IPS DF 6.9 (cell line): ENCODE measurements at places on chromosomes 5 and 9.

- DNase-seq: no peak
Observed at GRCh38 chr5:133785182-133785581, 172.8 kb upstream of the FSTL4 start.

DNA sequence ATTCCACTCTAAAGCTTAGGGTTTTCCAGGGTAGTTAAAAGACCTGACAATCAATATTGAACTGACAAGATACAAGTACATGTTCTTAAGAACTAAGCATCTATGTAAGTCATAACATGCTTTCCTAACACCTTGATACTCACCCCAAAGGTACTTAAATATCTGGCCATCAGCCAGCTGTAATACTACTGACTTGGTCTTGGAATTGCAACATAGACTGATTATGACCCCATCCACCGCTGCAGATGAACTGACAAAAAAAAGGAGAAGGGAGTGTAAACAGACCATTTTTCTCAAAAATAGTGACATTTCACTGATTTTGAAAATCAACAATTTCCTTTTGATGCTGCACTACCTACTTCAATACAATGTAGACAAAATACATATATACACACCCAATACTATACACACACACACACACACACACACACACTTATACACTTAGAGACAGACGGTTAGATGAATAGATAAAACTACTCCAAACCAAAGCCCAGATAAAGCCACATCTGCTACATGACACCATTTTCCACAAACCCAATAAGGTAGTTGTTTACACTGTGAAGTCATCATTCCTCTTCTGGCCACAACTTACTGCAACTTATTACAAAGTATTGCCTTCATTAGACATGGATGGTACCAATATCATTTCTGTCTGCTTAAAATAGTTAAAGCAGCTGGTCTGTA is 30.4 kb downstream of the ELP1 start:
- no peak for DNase-seq

- no peak for DNase-seq
Observed at GRCh38 chr5:36481454-36482120, 124.8 kb upstream of the SLC1A3 start.

DNA sequence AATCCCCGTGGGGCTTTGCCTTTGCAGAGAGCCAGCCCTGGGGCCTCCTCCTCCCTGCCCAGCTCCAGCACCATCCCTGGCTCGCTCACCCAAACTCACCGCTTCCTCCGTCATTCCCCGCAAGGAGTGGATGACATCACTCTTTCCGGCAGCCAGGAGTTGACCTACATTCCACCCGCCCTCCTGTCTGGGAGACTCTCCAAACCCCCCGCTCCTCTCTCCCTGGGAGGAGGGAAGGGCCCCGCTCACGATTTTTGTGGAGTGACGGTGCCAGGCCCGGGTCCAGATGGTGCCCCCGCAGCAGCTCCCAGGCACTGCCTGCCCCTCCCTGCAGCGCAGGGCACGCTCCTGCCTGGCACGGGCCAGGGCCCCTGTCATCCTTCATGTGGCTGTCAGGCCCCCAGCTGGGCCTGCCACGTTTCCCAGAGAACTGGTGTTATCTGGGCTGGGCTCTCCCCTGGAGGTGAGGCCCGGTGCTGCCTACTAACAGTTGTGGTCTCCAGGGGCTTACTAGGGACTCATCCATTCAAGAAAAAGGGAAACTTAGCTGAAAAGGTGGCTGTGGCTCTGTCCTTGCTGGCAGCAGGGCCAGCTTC is 52.3 kb downstream of the NTNG2 start:
- DNase-seq: peak; percentile 45

- DNase-seq: no peak
Observed at GRCh38 chr9:110129425-110129824, 78.5 kb downstream of the C9orf152 start.

DNA sequence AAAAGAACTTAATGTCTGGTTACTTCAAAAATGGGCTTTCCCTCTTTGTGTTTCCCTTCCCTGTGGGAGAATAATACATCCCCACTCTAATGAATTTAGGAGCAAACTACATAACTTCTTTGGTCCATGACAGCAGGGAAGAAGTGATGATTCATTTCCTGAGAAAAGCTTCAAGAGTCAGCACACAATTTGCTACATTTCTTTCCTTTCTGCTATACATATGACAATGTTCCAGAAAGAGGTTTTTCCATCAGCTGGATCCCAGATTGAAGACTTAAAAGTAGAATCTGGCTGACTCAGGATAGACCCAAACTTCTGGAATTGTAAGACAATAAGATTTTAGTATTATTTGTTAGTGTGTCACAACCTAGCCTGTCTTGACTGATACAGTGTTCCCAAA is 126.1 kb downstream of the DRD1 start:
- no peak for DNase-seq

GRCh38 chr5:96297290-96297689 is 135.8 kb downstream of the PCSK1 start:
- no peak for DNase-seq

GRCh38 chr5:152688561-152689249 is 283.6 kb upstream of the NMUR2 start:
- DNase-seq: no peak

DNA sequence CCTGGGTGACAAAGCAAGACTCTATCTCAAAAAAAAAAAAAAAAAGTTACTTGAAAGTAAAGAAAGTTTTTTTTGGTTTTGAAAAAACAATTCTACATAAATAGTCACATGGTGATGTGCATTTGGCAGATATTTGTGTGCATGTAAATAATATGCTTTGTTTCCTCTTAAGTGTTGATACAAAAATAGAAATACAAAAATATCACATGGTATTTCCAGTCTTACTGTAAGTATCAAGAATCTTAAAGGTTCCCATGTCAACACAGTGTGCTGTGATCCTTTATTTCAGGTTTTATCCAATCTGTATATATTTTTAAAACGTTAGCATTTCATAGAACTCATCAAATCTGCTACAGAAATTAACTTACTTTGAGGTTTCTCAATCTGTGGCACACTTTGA is 521.9 kb downstream of the TLE4 start:
- DNase-seq: no peak

DNA sequence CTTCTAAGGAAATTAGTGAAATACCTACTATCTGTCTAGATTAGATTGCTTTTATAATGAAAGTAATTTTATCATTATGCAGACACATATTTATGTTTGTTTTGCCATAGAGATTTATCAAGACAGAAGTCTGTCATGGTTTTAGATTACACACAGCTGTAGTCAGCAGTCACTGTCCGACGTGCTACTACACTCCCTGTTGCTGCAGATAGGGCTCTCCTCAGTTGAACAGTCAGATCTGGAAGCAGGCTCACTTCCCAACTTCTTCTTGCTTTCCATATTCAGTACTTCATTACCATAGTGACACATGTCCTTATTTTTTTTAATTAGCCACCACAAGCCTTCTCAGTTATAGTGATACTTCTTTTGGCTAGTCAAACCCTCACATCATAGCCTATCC is 329.9 kb upstream of the ITGA1 start:
- DNase-seq: no peak
